Aorta (tissue), 5 donors: ENCODE measurements at places on chromosomes 5 and 9. TPM values are rescaled to one million over a fixed set of nuclear protein-coding genes. Genes with fewer than 3 reads are reported as not detected.

Gene TPRN
- 4.3 TPM for total RNA-seq

Gene SYK
- total RNA-seq: 15.0 TPM

Gene GFI1B
- total RNA-seq: not detected

Gene PROP1
- total RNA-seq: not detected

Gene LHX3
- not detected for total RNA-seq

Gene C8G
- 1.1 TPM for total RNA-seq

Gene ENHO
- not detected for total RNA-seq

Gene INSL6
- not detected for total RNA-seq

Gene URM1
- total RNA-seq: 34.0 TPM

Gene DDX4
- not detected for total RNA-seq

Gene CYSTM1
- 56.5 TPM for total RNA-seq

Gene NAIF1
- total RNA-seq: 5.4 TPM

Gene WWC1
- total RNA-seq: 0.36 TPM

Gene SETX
- 53.0 TPM for total RNA-seq

Gene LCN2
- total RNA-seq: 0.84 TPM

Gene PHF2
- 32.4 TPM for total RNA-seq

Gene SLC34A1
- total RNA-seq: not detected

Gene PLAC8L1
- total RNA-seq: not detected

Gene PRLR
- 1.1 TPM for total RNA-seq

Gene RASGEF1C
- 0.66 TPM for total RNA-seq

Gene CNTNAP3B
- total RNA-seq: 25.9 TPM

Gene GPR151
- 0.10 TPM for total RNA-seq

Gene FREM1
- total RNA-seq: 14.0 TPM

Gene VPS13A
- total RNA-seq: 43.7 TPM

Gene PARP8
- total RNA-seq: 47.6 TPM

Gene PITX1
- total RNA-seq: not detected

Gene MSANTD3
- 31.0 TPM for total RNA-seq

Gene CSF1R
- 35.3 TPM for total RNA-seq

Gene SLC38A9
- 34.7 TPM for total RNA-seq

Gene VLDLR
- 46.3 TPM for total RNA-seq

Gene EPB41L4A
- 38.6 TPM for total RNA-seq

Gene FBXL7
- 19.9 TPM for total RNA-seq
